ENCODE measurements at places on chromosomes 2 and 18.

GRCh38 chr2:190792956-190793888 is 87.4 kb upstream of the GLS start:
- DNase-seq = peak; percentile 70

DNA sequence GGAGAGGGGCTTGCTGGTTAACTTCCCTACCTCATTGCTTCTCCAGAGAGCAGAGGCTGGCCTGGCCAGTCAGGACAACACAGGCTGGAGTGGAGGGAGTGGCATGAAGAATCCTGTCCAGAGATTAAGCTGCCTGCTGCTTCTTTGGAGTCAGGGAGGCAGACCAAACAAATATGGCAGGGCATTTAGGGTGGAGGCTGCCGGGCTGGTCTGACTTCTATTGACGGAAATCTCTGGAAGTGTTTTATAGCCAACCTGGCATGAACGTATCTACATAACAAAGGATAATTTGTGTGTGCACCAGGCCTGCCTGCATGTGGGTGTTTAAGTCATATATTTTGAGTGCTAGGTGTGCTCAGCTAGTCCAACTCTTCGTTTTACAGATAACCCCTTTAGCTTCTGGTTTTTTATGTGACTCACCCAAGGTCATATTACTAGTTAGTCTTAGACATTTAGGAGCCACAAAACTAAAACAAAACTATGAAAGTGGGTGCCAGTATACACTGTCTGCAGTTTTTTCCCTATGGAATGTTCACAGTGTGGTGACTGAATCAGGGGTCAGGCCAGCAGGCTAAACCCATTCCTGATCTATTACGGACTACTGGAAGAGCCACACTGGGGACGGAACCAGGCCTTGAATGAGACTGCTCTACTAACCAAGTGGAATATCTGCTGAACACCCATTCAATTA is 5.5 kb downstream of the NPC1 start:
- no peak for DNase-seq

GRCh38 chr2:64036034-64036705 is 16.9 kb upstream of the VPS54 start:
- DNase-seq = peak; percentile 83

DNA sequence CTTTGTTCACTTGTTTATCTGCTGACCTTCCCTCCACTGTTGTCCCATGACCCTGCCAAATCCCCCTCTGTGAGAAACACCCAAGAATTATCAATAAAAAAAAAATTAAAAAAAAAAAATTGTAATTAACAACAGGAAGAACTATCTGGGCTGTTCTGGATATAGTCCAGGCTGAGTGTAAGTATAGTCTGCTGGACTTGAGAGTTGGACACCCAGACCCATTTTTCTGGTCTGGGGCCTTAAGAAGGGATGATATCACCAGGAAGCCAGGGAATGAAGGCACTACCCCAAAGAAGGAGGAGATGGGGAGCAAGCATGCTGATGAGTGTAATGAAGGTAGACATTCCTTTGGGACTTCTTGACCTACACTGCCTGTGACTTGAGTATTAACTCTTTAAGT is 72.1 kb upstream of the ZFP36L2 start:
- DNase-seq = no peak

DNA sequence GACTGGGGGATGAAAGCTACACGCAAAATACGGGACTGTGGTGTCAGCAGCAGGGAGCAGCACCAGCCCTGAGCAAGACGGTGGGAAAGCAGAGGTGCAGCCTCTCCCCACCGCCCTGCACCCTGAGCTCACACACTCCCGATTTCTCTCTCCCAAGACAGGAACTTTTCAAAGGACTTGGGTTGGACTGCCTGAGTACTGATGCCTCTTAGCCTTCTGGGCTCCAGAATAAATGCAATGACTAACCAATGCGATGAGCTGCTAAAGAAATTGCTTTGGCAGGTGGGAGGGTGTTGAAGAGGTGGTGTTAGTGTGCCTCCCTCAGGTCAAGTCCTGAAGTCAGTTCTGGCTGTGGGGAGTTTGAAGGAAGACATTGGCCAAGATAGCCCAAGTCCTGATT is 9.6 kb downstream of the TRIM54 start:
- DNase-seq = no peak

- no peak for DNase-seq
Measured at GRCh38 chr2:73998933-73999332, 14.2 kb downstream of the TET3 start.

DNA sequence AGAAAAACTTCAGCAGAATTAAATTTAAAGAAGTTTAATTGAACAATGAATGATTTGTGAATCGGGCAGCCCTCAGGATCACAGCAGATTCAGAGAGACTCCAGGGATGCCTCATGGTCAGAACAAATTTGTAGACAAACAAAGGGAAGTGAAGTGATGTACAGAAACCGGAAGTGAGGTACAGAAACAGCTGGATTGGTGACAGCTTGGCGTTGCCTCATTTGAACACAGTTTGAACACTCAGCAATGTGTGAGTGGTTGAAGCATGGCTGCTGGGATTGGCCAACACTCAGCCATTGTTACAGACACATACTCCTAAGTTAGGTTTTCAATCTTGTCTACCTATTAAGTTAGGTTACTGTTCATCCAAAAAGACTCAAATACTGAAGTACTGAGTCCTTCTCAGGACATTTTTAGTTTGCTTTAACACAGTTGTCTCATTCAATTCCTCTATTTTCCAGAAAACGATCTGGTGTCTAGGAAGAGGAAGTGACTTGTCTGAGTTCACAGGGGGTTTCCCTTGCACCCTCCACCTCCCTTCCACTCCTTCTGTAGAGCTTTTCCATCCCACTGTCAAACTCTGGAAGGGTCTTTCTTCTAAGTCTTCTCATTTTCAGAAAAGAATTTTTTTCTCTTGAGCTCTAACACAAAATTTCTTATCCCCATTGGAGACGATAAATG is 137.9 kb downstream of the SLC4A3 start:
- DNase-seq = peak; percentile 20

GRCh38 chr2:181483211-181483610 is 26.0 kb downstream of the ITGA4 start:
- DNase-seq = no peak

- no peak for DNase-seq
Measured at GRCh38 chr2:43427032-43427424, 168.8 kb downstream of the THADA start.

- DNase-seq = no peak
Measured at GRCh38 chr18:78510636-78511035, 469.0 kb upstream of the SALL3 start.

DNA sequence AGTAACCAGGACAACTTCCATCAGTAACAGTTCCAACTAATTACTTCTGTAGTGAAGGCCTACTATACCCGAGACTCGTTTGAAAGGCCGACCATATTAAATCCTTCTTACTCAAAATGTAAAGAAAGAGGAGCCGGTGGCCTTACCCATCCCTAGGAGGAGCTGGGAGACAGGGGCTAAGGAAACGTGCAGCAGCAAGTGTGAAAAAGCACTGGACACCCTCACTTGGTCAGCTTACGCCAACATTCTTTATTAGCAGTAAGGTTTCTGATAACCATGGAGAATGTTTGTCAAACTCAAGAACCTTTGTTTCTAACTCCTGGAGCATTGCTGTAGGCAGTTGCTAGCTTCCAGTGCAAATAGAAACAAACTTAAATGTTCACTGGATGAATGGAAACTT is 26.7 kb upstream of the VWA3B start:
- no peak for DNase-seq

- DNase-seq = peak; percentile 65
Measured at GRCh38 chr2:9543557-9543956, 12.1 kb downstream of the ADAM17 start.

- DNase-seq = no peak
Measured at GRCh38 chr2:211033765-211034164, 477.4 kb downstream of the CPS1 start.

DNA sequence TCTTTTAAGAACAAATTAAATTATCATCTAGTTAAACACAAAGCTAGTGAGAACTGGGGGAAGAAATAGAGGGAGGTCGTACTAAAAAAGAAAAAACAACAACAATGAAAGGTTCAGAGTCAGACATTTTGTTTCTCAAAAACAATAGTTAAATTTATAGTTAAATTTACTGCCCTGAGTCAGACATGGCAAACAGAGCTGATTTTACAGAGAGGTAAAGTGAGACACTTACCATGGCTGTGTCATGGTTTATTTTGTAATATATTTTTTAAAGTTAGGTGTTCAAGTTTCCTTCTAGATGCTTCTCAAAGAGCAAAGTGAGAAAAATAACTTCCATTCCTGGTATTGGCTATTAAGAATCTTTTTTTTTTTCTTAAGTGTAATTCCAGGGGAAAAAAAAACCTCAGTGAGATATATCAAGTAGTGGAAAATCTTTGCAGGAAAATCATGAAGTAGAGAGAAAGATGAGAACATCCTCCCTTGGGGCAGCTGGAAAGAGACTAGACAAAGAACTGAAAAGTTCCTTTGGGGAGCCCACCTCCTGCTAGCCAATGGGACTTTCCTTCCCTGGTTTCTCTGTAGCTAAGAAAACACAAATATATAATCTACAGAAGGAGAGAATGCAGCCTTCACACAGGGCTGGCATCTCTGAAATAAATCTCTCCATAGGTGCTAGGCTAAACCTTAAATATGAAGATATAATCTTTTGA is 12.3 kb downstream of the KLF7 start:
- DNase-seq = no peak

GRCh38 chr2:64092502-64092901 is 51.7 kb downstream of the PELI1 start:
- no peak for DNase-seq

DNA sequence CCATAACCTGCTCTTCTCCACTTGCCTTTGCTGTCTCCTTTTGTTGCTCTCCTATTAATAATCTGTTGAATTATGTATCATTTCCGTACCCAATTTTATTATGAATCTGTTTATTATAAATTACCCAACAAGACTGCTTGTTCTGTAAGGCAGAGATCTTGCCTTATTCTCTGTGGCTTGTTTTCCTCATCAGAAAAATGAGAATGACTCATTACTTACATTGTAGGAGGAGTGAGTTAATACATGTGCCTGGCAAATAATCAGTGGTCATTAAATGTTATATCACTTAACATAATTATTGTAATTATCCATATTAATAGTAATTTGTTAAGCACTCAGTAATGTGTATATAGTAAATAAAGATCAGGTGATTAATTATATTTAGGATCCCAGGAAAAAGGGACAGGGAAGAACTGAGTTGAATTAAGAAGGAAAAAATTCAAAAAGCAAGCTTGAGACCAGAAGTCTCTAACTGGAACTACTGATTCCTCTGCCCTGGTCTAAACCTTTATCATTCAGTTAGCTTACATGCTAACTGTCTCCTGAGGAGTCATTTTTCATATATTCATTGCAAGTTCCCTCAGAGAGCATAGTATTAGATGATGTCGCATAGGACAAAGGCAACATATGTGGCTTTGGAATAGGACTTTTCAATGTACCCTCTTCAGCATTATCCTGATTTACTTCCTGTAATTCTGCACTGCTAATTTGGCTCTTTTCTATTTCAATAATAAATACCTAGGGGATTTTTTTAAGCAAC is 335.7 kb downstream of the GALNT13 start:
- DNase-seq = no peak

DNA sequence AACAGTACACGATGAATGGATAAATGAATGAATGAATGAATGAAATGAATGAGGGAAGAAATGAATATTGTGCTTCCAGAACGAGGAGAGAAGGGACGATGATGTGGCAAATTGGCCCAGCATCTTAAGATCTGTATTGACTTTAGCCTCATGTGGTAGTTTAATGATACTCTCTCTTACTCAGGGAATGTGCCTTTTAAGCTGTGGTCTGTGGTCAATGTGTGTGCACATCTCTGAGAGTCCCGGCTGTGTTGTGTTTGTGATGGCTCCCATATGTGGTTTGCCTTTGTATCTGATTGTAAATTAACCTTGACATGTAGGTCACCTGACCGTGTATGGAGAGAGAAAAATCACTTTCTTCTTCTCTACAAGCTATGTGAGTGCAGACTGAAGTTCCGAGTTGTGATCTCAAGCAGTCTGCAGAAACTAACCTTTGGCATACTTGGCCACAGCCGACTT is 91.2 kb downstream of the NEDD4L start:
- peak; percentile 2 for DNase-seq

DNA sequence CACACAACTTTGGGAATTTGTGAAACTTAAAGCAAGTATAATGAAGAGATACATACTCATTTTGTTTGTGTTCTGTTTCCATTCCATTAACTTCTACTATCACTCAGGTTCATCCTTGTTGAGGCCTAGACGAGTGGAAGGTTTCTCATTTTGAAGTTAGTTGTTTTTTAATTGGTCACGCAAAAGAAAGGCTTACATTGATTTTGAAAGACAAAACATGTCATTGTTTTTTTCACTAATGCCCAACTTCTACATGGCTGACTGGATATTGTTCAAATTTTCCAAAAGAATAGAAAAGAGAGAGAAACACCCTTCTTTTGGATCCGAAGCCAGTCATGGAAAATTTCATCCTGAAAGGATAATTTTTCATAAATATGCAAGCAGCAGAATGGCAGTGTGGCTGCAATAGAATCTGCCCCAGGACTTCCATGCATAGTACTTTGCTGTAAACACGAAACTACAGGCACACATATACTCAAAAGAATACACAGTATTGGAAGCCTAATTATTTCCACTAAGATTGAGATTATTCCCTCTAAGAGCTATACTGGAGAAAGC is 27.4 kb downstream of the PRKCE start:
- no peak for DNase-seq

DNA sequence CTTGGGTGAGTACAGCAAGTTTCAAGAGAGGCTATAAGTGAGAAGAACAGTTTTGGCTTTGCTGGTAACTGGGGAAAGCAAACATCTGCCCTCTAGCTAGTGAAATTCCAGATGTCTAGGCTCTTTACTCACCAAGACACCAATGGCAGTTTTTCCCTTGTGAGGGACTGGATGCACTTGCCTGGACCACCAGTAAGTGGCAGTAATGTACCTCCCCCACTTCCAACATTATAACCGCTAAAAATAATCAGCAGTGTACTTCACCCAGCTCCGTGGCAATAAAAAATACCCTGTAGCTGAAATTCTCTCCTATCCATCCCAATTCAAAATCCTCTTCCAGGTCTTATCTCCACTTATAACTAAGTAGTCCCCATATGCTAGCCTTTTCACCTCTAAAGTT is 383.9 kb downstream of the ARHGAP15 start:
- peak; percentile 47 for DNase-seq

- DNase-seq = no peak
Measured at GRCh38 chr18:9096007-9096371, 6.5 kb upstream of the NDUFV2 start.

GRCh38 chr2:102520009-102520408 is 47.0 kb downstream of the SLC9A4 start:
- peak; percentile 61 for DNase-seq

GRCh38 chr2:210503001-210503623 is 26.6 kb upstream of the LANCL1 start:
- DNase-seq = peak; percentile 43

DNA sequence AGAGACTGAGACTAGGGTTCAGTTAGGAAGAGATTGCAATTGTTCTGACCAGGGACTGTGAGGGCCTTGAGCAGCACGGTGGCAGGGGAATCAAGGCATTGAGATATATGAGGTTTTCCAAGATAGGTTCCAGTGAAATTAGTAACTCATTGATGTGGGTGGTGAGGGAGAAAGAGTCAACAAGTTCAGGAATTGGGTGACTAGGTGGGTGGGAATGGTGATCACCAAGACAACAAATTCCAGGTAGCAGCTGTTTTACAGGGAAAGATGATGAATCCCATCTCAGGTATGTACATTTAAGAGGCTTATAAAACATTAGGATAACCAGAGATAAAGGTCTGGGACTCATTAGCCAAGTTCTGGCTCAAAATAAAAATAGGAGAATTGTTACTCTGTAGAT is 251.5 kb upstream of the MGAT5 start:
- DNase-seq = no peak
